ENCODE measurements at places on chromosomes 16 and 17.
A peak's percentile ranks its signal among the peaks of the same experiment; 100 is the strongest.

GRCh38 chr17:38911081-38911730 is 14.2 kb upstream of the LASP1NB start:
- no peak for DNase-seq

- no peak for DNase-seq
Observed at GRCh38 chr17:57439651-57440050, 183.3 kb downstream of the MSI2 start.

DNA sequence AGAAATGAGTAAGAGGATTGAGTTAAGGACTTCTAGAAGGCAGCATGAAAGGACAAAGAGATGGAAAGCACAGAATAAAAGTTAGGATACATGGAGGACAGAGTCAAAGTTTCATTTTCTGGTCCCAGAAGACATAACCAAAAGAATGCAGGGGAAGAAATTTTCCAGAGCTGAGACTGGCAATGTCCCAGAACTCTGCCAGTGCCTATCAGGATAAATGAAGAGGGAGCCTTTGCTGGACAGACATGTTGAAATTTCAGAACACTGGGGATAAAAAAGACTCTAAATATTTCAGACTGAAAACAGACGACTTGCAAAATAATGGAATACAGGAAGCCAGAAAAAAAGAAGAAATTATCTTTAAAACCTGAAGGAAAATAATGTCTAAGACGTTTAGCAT is 55.7 kb downstream of the NT5M start:
- DNase-seq: no peak

DNA sequence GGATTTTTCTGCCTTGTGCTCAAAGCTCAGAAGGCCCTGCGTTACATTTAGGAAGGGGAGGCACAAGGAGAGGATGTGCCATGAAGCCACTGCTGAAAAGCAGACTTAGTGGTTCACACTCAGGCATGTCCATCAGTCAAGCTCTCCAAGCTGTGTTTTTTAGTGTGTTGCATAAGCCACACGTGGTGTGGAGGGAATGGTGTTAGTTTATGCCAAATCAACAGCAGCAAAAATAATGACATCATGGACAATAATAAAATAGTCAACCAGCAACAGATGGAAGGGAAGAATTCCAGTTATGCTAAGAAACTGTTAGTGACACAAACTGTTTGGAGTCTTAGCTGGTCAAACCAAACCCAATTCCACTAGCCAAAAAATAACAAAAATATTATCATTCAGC is 438.3 kb downstream of the NPIPA7 start:
- DNase-seq: no peak

GRCh38 chr17:55575058-55575636 is 63.9 kb upstream of the SMIM36 start:
- no peak for DNase-seq

- no peak for DNase-seq
Observed at GRCh38 chr17:32626379-32626791, 139.6 kb downstream of the CDK5R1 start.

GRCh38 chr16:29321585-29321984 is 84.9 kb downstream of the NPIPB11 start:
- DNase-seq: no peak

GRCh38 chr16:1938316-1938715 is 4.7 kb downstream of the MSRB1 start:
- no peak for DNase-seq

DNA sequence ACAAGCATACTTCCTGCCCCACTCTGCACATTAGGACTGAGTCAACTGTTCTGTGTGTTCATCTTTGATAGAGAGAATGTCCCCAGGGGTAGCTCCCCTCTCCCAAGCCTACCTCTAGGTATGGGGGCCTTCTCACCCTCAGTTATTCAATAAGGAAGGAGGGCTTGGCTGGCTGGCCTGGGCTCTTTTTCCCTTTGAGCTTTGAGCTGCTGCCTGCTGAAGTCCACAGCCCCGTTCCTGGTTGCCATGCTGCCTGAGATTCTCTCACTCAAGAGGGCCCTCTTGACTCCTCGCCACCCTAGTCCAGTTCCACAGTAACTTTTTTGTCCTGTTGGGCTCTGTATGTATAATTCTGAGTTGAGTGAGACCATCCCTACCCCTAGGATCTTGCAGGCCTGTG is 5.1 kb downstream of the B3GNT9 start:
- no peak for DNase-seq

GRCh38 chr17:1096215-1096614 is 83.6 kb downstream of the ABR start:
- DNase-seq: no peak

- DNase-seq: no peak
Observed at GRCh38 chr17:71184716-71185115, 936.1 kb upstream of the SOX9 start.

DNA sequence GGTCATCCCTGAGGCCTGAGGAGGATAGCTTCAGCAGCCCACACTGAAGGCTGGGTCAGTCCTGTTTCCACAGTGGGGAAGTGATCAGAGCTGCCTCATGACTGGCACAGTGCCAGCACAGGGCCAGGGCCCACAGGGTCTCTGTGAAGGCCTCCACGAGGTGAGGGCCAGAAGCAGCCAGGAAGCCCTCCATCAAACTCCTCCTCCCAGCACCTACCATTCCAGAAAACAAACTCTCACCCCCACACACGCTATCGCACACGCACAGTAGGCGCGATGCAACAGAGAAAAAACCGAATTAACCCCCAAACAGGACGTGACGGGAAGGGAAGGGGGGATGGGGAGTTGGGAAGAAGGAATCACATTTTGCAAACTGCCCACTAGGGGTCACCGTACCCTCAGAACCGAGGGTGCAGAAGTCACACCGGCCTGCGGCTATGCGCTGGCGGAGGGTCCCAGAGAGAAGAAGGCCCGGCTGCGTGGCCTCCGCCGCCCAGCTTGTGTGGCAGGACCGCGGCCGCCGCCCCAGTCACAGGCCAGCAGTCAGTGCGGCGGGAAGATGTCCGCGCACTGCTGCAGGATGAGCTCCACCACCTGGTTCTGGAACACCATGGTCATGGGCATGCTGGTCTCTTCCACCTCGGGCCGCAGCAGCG is 37.6 kb downstream of the ARHGAP27 start:
- DNase-seq: peak; percentile 59

Data from activated naive CD8-positive, alpha-beta T cell treated with anti-CD3 and anti-CD28 coated beads, Interleukin-2, amount 50 U/mL, for 24 hours (primary cell).